ENCODE measurements at places on chromosomes 6 and 20.

GRCh38 chr6:7000825-7001777 lies 106.7 kb upstream of the RREB1 start:
- no peak for DNase-seq

DNA sequence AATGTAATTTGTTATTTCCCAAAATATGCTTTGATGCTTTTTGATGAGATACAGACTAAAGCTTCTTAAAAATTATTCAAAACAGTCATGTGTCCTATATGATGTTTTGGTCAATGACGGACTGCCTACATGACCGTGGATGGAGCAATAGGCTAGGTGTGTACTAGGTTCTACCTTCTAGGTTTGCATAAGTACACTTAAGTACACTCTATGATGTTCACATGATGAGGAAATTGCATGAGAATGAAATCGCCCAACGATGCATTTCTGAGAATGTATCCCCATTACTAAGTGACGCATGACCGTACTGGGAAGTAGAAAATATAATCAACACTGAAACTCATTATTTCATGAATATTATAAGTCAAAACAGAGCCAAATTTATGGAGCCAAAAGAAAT lies 151.3 kb upstream of the UST start:
- no peak for DNase-seq

DNA sequence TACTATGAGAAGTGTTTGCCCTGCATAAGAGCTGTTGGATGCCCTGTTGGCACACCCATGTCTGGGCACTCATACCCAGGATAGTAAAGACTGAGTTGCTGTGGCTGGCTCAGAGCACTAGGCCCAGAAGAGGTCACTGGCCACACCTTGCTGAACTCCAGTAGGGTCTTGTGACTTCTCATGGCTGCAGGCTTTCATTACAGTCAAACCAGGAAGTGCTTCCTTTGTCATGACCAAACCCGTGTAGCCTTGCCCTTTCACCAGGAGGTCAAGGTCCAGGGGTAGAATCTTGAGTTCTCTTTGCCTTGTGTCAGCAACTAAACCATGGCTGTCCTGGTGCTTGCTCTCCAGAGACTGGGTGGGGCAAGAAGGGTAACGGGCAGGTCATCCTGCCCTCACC lies 49.5 kb downstream of the CD164 start:
- DNase-seq: no peak

- no peak for DNase-seq
These were observed 13.4 kb upstream of the MRGBP start for GRCh38 chr20:62782893-62783278.

- DNase-seq: no peak
These were observed 1.9 kb upstream of the MYLK4 start for GRCh38 chr6:2752477-2753109.

GRCh38 chr6:106511288-106512047 lies 117.8 kb downstream of the RTN4IP1 start:
- no peak for DNase-seq

DNA sequence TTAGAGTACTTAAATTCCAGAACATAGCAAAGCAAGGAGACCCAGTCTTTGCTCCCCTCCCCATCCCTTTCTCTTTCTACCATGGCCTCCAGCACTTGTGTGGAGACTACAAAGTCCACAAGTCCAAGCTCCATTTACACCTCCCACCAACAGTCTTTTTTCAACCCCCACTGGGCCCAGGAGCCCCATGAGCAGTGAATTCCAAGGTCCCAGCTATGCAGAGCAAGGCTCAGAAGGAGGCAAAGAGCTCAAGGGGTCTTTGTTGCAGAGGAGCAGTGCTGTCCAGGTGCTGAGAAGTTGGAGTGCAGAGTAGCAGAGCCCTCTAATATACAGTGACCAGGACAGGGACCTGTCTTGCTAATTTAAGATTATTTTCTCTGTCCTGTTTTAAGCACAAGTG lies 9.0 kb downstream of the PAK5 start:
- DNase-seq: no peak

DNA sequence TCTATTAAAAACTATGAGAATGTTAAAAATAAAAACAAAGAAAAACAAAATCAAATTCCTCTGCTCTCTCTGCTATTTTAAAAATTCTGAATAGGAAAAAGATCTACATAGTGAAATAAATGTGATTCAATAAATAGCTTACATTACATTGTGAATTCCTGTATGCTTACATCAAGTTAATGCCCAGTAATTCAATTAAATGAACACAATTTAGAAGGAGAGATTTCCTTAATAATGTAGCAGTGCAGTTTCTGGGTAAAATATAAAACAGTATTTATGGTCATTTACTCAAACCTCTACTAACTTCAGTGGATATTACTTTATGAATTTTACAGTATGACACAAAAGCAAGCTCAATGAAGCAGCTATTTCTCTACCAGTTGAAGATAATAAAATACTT lies 594.6 kb downstream of the EYS start:
- no peak for DNase-seq

- DNase-seq: no peak
These were observed 395.4 kb downstream of the TAF4 start for GRCh38 chr20:61670274-61670673.

GRCh38 chr6:7726416-7727085 lies 652 bp downstream of the BMP6 start:
- DNase-seq: no peak

DNA sequence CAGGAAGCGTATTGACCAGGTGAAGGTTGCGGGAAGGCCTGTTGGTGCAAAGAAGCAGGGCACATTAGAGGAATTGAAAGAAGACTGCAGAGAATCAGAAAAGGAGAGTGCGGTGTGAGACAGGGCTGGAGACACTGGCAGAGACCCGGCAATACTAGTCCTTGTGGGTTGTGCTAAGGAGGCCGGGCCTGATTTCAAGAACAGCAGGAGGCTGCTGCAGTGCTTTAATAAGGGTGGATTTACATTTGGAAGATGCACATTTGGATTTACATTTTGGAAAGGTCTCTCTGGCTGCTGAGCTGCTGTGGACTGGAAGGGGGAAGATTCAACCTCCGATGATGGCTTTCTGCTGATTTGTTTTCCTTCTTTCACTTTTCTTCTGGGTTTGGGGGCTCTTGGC lies 167.8 kb downstream of the SLC24A3 start:
- no peak for DNase-seq

DNA sequence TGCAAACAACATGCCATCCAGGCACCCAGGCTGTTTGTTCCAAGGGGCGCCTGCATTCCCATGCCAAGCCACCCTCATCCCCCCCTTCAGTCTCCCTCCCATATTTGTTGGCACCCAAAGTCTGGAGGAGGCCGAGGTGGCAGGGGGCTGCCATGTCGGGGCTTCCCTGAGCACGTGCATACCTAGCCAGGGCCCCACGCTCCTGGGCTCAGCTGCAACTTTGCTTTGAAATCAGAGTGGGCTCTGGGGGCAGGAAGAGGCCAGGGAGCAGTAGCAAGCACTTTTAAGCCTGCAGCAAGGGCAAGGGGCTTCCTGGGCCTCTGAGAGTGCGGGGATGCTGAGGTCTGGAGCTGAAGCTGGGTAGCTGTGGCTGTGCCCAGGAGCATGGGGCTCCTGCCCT lies 655.9 kb upstream of the EYS start:
- no peak for DNase-seq

GRCh38 chr6:16658348-16659034 lies 102.8 kb downstream of the ATXN1 start:
- no peak for DNase-seq

DNA sequence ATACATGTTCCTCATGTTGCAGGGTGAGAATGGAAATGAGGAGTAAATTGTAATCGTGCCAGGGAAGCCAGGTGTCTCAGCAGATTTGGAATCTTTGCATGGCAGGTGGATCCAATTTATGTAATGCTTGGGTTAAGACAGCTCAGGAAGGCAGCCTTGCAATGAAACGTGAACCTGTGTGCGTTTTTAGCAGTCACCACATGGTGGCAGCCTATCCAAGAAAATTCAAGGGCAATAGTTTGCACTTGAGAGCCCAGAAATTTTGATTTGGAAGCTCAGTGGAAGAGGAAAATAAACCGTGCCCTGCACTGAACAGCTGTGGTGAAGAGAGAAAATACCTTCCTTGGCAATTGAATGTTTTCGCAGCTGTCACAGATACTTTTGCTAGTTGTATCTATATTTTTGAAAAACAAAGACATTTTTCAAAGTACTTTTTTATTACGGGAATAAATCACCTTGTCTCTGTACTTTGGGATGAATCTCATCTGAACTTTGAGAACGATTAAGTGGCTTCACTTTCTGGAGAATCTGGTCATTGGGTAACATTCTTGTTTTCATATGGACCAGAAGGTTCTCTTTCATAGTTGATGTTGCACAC lies 26.5 kb downstream of the MTHFD1L start:
- DNase-seq: peak; percentile 74

GRCh38 chr20:46220455-46221207 lies 87.7 kb downstream of the CDH22 start:
- DNase-seq: no peak

DNA sequence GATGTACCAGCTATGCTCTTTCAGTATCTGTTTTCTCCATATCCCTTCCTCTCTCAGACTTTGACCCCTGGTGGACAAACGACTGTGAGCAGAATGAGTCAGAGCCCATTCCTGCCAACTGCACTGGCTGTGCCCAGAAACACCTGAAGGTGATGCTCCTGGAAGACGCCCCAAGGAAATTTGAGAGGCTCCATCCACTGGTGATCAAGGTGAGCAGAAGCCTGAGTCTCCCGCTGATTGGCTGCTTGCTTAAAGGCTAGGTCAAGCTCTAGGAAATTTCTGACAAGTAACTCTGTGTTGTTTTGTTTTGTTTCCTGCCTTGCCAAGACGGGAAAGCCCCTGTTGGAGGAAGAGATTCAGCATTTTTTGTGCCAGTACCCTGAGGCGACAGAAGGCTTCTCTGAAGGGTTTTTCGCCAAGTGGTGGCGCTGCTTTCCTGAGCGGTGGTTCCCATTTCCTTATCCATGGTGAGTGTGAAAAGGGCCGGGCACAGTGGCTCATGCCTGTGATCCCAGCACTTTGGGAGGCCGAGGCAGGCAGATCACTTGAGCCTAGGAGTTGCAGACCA lies 28.6 kb downstream of the C6orf89 start:
- DNase-seq: peak; percentile 42

DNA sequence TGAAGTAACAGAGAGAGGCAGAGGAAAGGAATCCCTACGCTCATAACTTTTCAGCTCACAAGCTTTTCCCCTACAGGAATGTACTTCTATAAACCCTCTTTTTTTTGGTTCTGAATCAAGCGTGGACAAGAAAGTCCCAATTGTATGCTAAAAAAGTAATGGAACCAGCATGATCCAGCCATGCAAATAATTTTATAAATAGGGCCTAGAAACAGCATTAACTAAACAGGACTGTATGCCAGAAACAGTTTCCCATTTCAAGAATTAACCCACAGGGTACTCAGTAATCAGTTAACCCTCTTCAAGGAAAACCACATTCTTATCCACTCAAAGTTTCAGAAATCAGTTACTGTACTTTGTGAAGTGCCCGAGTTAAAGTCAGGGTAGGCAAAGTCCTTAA lies 87.0 kb upstream of the HMGCLL1 start:
- no peak for DNase-seq

GRCh38 chr20:35908007-35908406 lies 46.3 kb downstream of the SCAND1 start:
- DNase-seq: no peak

DNA sequence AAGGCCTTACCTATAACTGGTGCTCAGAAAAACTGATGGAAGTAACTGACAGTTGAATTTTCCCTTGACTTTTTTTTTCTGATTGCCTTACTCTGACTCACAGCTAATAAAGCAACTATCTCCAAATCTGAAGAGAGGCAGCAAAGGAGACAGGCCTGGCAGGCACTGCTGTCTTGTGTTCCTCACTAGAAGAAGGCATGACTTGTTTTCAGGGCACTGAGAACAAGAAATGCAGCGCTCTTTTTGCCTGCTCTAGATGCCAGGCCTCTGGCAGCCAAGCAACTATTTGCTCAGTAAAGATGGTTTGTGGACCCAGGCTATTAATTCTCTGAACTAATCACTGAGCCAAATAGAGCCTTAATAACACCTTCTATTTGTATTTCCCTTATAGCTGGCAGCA lies 155.1 kb downstream of the PRDM13 start:
- no peak for DNase-seq

DNA sequence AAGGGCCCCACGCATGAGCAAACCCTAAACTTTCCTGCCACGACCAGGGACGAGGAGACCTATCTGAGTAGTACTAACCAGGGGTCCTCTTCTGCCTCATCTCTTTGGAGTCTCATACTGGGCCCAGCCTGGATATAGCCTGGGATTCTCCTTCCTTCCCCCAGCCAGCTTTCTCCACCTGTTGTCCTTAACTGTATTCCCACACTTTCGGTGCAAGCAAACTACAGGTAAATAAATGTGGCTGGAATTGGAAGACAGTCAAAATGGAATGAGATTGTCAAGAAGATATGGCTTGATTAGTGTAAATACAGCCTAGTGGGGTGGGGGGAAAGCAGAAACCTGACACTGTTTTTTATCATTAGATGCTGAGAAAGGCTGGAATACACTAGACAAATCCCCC lies 23.5 kb upstream of the LY86 start:
- DNase-seq: no peak

- DNase-seq: no peak
These were observed 84.2 kb downstream of the TRERF1 start for GRCh38 chr6:42367353-42368011.

- DNase-seq: no peak
These were observed 30.9 kb downstream of the RAB44 start for GRCh38 chr6:36728289-36729160.

DNA sequence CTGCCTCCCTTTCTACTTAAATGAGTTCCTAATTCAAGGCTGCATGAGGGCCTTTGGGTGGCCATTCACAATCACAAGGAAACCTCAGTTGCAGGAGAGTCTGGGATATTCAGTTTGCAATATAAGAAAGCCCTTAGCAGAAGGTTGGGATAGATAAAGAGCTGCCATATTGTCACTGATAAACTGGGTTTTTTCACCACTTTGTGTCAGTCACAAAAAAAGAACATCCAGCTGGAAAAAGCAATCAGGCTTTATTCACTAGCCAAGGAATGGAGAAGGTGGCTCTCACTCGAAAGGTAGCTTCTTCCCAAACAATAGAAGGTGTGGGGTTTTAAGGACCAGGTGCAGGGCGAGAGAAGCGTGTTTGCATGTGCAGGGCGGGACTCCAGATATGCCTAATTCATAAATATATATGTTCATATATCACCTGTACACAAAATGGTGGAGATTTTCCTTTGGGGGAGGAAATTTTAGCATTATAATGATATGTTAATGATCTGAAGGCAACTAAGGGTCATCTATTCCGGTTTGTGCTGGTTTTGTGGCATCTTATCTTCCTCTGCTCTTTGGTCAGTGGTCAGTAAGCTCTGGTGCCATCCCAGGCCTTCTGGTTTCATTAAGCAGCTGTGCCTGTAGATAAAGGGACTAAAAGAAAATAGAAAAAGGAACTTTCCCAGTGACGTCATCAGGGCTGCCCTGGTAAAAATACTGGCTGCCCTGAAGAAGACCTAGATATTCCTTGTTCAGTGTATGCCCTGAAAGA lies 97.1 kb upstream of the IYD start:
- DNase-seq: no peak

GRCh38 chr6:105259913-105260889 lies 80.4 kb upstream of the POPDC3 start:
- no peak for DNase-seq

Data from Panc1 (cell line).